ENCODE measurements at places on chromosomes 11 and 22.

GRCh38 chr11:11533751-11534150 is 88.1 kb downstream of the GALNT18 start:
- no peaks in the 10 kb centered on the region for H3K4me1 ChIP-seq
- no peak for DNase-seq
- no peak overlapping the region for H3K27ac ChIP-seq
- no peak overlapping the region for H3K4me3 ChIP-seq
- no peaks in the 10 kb centered on the region for H3K27me3 ChIP-seq
- H3K36me3 ChIP-seq, result no peaks in the 10 kb centered on the region

GRCh38 chr11:8292351-8292750 is 28.7 kb upstream of the LMO1 start:
- no peaks in the 10 kb centered on the region for H3K4me1 ChIP-seq
- no peaks in the 10 kb centered on the region for H3K36me3 ChIP-seq
- H3K27ac ChIP-seq, result no peak overlapping the region
- no peaks in the 10 kb centered on the region for H3K27me3 ChIP-seq

DNA sequence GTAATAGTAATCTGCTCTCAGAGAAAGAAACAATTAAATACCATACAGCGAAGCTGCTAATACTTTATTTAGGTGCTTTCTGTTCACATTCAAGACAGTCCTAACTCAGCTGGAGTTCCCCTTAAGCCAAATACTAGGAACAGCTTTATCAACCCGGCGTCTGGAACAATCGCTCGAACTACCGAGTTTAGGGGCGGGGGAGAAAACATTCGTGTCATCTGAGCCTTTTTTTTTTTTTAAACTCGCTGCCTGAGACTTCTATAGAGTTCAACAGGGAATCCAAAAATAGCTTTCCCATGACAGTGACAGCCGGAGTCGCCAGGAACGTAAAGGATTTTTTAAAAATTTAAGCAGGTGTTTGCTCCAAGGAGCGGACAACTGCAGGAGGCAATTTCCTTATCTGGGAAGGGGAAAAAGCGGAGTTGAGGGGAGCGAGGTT is 852 bp downstream of the TRAF6 start:
- peaks cover 6% of the 10 kb centered on the region for H3K36me3 ChIP-seq
- H3K27me3 ChIP-seq, result peaks cover 2% of the 10 kb centered on the region
- DNase-seq, result no peak
- peaks cover 27% of the 10 kb centered on the region for H3K4me1 ChIP-seq
- H3K4me3 ChIP-seq, result peak overlapping the region; percentile 95

DNA sequence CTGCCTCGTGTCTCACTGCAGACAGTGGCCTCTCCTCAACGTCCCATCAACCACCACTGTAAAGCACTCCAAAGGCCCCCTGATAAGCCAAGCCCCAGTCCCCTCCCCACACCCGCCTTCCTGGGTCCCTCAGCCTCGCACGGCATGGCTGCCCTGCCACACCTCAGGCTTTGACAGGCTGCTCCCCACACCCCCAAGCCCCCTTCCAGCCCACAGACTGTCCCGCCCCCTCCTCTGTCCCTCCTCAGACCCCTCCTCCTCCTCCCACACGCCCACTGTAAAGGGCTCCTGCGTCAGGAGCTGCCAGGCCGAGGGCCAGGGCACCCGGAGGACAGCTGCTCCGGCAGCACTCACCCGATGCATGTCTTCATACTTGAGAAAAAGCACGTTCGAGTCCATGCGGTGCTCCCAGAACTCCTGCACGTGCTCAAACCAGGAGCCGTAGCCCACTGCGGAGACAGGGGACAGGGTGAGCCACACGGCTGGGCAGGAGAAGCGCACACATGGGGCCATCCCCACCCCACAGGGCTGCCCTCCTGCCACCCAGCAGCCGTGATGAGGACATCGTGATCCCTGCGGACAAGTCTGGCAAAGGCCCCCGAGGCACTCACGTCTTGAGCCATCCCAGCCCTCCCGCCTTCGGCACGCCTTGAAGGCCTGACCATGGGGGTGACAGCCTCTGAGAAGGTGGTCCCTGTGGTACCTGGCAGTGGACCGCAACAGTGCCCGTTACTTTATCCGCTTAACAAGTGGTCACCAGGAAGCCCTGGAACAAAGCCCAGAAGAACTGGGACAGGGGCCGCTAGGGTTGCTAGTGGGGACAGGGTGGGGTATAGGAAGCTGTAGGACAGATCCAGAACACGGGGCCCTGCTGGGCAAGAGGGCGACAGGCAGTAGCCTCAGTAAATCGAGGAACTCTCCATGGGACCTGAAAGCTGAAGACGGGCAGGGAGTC is 21.5 kb upstream of the EFCAB6 start:
- no peaks in the 10 kb centered on the region for H3K36me3 ChIP-seq
- DNase-seq, result no peak
- no peak overlapping the region for H3K27ac ChIP-seq
- H3K27me3 ChIP-seq, result peaks cover 3% of the 10 kb centered on the region
- H3K4me3 ChIP-seq, result no peak overlapping the region
